ENCODE measurements at places on chromosomes 11 and 22.

DNA sequence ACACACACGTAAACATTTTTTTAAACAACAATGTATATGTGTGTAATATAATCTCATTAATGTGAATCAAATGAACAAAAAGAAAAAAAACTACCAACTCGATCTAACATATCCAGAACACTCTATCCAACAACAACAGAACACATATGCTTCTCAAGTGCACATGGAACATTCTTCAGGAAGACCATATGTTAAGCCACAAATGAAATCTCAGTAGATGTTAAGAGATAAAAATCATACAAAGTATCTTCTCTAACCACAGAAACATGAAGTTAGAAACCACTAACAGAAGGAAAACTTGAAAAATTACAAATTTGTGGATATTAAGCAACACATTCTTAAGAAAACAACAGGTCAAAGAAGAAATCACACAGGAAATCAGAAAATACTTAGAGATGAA, 25.5 kb upstream of the TMEM45B start:
- DNase-seq = no peak

- no peak for DNase-seq
Observed at GRCh38 chr11:114496915-114497314, 57.6 kb downstream of the REXO2 start.

DNA sequence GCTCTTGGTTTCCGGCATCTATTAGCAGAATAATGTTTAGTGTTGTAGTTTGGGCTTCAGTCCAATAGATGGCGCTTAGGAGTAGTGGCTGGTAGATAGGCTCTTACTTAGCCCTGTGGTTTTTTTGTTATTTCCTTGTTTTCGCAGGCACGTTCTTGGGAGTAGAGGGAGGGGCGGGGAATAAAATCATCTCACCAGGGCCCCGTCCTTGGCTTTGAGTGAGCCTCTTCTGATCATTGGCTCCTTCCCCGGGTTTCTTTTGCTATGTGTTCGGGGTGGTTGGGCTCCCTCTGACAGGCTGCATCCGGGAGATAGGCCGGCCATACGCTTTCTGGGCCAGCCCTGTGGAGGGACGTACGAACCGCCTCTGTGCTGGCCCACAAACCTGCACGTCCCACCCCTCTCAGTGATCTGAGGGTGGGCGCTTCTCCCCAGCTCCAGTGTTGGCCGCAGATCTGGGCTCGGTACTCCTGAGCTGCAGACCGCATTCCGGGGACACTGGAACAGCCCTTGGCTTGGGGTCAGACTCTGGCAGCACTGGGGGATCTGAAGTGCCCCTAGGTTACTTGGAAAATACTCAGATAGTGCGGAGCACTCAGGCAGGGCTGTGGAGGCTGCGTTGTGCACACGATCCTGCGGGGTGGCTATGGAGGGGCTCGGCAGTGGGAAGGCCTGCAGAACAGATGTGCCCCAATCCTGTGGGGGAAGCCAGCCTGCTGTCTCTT, 217.0 kb downstream of the DYNC2H1 start:
- DNase-seq = peak; percentile 56

DNA sequence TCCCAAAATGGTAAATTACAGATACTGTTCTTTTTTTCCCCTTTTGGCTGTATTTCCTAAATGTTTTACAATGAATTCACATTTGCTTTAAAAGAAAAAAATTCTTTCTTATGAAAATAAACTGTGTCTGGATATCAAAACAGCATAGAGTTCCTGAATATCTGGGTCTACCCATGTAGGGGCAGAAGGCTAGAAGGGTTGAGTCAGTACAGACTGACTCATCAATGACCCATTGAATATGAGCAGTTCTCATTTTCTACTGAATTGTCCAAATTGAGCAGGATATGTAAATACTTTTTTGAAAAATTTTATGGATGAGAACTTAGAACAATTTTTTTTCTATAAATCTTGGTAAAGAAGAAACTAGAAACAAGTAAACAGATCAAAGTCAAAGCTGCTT, 16.3 kb upstream of the C11orf87 start:
- DNase-seq = no peak

DNA sequence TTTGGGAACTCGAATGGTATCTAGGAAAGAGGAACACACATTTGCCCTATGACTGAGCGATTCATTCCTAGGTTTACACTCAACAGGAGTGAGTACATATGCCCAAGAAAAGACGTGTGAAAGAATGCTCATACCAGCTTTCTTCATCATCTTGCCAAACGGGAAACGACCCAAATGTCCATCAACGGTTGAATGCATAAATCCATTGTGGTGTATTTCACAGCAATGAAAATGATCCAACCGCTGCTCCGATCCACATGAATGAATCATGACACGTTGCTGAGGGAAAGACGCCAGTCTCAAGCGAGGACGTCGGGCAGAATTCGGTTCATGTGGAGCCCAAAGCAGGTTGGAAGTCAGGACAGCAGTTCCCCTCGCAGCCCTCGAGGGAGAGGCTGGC, 71.5 kb downstream of the CYTH4 start:
- no peak for DNase-seq

DNA sequence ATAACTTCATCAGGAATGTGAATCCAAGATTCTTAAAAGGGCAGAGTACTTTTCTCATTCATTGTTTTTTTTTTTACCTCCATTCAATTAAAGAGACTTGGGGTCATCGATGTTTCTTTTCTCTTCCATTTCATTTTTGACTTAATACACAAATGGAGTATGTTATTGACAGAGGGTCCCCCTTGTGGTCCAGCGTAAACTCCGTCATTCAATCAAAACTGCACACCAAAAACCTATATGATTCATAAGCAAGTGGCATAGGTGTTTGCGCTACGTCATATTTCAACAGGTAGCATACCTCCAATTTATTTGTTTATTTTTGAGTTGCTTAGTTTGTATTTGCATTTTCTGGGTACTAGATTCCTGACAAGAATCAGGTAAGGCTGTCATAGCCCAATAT, 12.7 kb upstream of the FOLH1 start:
- no peak for DNase-seq

- no peak for DNase-seq
Observed at GRCh38 chr11:59857439-59858434, 8.6 kb downstream of the TCN1 start.

GRCh38 chr11:63883791-63884190, 33.2 kb downstream of the RCOR2 start:
- no peak for DNase-seq

GRCh38 chr11:10797531-10797930, 11.2 kb downstream of the EIF4G2 start:
- DNase-seq = no peak

DNA sequence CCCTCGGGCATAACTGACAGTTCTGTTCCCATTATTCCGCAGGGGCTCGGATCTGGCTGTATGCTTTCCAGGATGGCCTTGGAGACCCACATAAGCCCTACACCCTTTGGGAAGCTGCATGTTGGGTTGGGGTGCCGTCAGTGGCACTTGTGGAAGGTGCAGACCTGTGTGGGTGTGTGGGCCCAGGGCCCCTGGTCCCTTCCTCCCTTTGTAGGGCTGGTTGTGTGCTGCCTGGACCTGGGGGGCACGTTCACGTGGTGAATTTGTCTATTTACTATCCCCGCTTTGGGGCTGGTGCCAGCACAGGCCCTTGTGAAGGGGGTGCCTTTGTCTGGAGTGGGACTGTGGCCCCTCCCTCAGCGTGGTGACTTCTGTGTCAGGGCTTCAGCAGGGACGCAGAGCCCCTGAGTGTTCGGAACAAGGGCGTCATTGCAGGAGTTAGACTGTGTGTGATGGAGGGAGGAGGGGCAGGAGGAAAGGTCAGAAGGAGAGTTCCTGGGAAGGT, 15.0 kb upstream of the PPP6R3 start:
- no peak for DNase-seq

- no peak for DNase-seq
Observed at GRCh38 chr11:27995083-27995482, 112.9 kb downstream of the KIF18A start.

Measured in T-helper 1 cell (primary cell).